DMS53 (cell line): ENCODE measurements at places on chromosomes 6 and 20.

- no peak for DNase-seq
Measured at GRCh38 chr20:58228484-58229197, at the start of gene ANKRD60. Gene ANKRD60 (minus strand): TSS chr20:58228653. CDS start chr20:58228653, 0 bp downstream.

GRCh38 chr20:21554985-21555384 is 41.1 kb upstream of the NKX2-2 start:
- no peak for DNase-seq

DNA sequence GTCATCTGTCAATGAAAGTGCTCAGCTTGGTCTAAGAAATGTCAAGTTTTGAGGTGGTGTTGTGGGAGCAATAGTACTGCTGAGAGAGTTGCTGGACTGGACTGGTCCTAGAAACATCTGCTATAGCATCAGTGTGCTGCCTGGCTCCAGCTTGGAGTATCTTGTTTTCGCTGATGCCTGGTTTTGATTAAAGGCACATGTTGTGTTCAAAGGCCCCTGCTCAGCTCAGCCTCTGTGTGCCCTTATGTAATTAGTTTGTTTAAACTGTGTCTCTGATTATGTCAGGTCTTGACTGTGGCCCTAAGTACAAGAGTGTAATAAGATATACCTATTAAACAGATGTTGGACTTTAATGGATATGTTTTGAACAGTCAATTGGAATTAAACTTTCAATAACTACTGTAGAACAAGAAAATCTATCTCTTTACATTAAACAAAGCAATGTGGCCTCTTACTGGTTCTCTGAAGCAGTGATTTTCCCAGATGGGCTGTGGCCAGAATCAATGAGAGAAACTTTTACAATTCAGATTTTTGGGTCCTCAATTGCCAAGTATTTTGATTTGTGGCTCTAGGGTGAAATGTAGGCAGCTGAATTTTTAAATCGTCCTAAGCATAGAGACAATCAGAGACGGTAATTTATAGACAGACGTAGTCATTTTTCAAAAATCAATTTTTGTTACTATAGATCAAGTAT is 668.2 kb downstream of the DHX35 start:
- no peak for DNase-seq

DNA sequence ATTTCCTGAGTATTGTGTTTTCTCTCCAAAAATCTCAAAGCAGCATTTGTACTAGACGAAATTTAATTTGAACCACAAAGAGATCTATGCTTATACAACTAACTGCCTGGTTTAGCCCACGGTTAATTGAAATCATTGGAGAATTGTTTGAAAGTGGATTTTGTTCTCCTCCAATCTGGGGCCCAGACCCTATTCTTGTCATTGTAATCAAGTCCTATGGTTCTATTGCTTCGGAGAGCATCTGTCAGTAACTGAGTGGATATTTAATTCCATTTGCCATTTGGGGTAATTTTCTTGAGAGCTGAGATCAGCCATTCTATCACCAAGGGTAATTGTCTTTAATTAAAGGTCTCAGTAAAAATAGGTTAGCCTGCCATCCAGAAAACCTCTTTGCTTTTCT is 117.0 kb upstream of the KCNG1 start:
- no peak for DNase-seq

- peak; percentile 4 for DNase-seq
Measured at GRCh38 chr6:111162504-111162903, 75.2 kb downstream of the SLC16A10 start.

DNA sequence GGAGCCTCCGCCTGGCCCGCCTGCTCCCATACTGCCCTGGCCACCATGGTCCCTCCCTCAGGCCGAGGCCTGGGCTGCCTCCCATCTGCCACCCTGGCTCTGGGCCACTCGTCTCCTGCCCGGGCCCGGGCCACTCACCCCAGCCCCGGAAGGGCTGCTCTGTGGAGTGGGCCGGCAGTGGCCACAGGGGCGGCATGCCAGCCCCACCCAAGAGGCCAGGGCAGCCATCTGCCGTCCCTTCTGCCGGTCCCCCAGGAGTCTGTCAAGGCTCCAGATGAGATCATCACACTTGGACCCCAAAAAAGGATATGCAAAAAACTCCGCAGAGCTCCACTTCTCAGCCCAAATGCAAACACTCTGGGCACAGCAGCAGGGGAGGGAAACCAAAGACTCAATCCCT is 23.8 kb upstream of the TLDC2 start:
- DNase-seq: no peak

- no peak for DNase-seq
Measured at GRCh38 chr20:57329608-57330221, at the start of gene SPO11. Gene SPO11 (plus strand): TSS chr20:57329803. CDS start chr20:57329868, 65 bp downstream.

GRCh38 chr20:57315976-57316480 is 13.6 kb upstream of the SPO11 start:
- DNase-seq: no peak

DNA sequence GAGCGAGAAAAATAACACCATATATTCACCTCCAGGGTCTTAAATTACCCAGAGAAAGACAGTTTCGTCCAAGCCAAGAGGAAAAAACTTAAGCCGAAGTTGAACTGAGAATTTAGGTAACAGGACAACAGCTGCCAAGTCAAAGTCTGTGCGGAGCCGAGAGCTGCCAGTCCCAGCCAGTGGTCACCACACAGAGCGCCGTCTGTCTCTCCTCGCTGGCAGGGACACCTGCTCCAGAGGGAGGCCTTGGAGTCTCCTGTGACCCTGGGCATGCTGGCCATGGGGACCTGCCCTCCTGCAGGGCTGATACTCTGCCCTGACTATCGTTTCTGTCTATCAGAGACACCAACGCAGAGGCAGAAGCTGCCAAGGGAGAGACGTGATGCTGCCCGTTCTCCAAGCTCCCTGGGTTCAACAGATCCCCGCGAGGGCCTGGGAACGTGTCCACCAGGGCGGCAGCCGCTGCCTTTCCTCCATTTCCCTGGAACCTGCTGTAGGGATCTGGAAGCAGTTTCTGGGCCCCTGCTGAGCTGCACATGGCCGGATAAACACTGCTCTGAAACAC is 341.3 kb downstream of the SMOC2 start:
- DNase-seq: no peak

DNA sequence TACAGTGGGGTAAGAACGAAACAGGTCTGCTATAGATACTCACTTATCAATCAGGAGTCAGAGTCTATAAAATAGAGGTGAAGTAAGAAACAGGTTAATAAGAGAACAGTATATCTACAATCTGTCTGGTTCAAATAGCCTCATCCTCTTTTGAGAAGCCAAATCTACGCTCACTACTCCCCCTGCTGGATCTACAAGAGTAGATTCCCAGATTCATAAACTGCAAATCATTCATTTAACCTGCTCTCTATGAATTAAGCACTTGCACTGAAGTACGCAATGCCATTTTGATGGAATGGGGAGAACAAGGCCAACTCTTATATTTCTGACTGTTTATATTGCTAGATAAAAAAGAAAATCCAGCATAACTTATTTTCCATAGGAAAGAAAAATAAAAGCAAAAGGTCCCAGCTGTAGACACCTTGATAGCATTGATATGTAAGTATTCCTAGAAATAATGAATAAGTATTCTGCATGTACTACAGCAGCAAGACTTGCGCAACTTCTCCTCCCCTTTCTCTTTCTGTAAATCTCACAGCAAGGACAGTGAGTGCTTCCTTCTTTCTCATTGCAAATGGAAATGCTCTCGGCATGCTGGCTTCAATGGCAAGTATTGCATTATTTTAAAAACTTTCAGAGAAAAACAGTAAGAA is 92.3 kb downstream of the RFX6 start:
- DNase-seq: peak; percentile 78

- no peak for DNase-seq
Measured at GRCh38 chr6:135439549-135439948, 58.0 kb downstream of the AHI1 start.
